ENCODE measurements at places on chromosomes 1 and 21.

DNA sequence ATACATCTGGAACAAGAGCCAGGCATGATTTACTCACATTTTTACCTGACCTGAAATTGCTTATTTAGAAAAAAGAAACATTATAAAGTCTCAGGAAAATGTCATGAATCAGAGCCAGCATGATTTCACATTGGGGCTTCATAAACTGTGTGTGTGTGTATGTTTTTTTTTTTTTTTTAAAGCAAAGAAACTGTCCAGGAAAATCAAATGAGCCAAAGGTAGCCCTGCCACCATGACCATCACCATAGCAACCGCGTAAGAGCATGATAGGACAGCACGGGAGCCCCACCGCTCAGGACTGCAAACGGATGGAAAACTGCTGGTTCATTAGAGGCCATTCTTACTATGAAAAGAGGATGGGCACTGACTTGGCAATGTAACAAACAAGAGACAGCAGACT is 139.2 kb downstream of the NTMT2 start:
- DNase-seq = no peak

GRCh38 chr21:43031121-43031619 is 44.5 kb downstream of the CBS start:
- DNase-seq = no peak

DNA sequence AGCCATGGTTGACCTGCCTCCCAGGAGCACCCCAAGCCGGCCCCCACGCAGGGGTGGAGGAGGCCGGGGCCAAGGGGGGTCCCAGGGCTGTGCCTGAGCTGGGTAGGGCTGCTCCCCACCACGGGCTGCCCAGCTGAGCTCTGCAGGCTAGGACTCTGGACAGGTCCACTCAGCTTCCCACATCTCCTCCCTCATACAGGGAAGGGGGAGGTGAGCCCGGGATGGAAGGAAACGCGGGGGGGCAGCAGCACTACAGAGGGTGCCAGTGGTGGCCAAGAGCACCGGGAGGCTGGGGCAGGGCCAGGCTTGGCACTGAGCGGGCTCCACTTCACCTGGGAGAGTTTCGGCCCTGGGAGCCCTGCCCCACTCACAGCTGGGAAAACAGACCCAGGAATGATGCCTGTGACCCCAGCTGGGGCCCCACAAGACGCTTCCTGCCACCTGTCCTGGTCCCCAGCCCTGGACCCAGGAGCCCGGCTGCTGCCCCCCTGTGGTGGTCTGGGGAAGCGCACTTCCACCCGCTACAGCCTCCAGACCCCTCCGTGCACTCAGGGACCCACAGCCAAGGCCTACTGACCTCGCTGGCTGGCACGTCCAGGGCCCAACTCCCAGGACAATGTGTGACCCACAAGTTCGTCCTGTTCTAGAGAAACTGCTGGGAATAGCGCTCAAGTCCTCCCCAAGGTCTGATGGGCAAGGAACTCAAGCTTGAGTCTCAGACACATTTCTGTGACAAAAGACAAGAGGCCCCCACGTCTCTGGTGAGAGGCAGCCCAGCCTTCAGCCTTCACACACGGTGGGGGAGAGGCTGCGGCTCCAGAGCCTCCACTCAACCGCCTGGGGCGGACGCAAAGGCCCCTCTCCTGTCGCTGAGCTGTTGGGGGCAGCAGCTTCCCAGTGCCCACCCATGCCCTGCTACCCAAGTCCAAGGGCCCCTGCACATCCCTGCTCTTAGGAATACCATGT is 3.0 kb downstream of the AURKAIP1 start:
- peak; percentile 34 for DNase-seq

GRCh38 chr21:16366207-16366606 is 636.4 kb downstream of the USP25 start:
- DNase-seq = no peak

- no peak for DNase-seq
Observed at GRCh38 chr1:151478923-151479322, 19.6 kb upstream of the POGZ start.

DNA sequence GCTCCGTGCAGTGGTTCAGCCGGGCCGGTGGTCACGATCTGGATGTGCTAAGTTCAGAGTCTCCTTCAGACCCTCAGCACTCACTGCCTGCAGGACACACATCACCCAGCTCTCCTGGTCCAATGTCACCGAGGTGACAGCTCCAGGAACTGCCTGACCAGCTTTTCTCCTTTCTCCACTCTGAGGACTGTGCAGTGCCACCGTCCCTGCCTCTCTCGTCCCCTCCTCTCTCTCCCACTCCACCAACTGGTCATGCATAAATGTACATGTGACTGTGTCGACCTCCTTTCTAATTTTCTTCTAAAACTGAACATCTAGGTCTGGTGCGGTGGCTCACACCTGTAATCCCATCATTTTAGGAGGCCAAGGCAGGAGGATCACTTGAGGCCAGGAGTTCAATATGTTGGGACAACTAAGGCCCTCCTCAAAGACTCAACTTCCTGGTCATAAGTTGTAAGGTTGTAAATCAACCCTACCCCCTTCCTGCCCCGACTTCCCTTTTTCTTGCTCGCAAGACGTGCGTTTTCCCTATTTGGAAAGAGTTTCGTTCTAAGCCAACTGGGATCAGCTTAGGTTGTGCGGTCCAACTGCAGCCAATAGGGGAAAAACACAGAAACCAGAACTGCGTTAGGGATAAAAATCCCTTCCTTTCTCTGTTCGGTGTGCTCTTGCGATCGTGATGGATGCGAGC is 53.1 kb downstream of the MEGF6 start:
- DNase-seq = no peak

DNA sequence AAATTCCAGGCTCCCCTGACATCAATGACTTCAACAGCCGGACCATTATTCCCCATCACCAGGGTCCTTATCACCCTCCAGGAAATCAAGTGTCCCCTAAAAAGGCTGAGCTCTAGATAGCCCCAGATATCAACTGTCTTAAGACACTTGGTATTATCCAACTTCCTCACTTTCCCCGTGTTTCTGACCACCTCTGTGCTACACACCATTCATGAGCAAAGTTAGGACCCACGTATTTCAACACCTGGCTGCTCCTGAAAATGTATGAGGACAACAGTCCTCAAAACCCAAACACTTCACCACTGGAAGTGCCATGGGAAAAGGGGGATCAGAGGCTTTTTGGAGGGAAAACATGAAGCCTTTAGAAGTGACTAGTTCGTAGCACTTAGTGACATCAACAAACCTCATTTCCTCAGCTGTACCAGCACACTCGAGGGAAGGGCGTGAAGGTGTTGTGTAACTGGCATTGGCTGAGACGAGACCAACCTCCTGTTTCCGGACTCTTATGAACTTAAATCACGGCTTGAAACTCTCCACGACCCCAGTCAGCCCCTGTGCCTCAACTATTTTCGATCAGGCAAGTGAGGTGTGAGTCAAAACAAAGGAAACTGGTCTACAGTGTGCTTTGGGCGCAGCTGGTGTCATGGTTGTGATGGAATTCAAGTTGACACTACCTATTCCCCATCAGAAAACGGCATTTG is 4.1 kb upstream of the CHD5 start:
- no peak for DNase-seq

GRCh38 chr1:226678701-226679100 is 60.4 kb downstream of the ITPKB start:
- DNase-seq = no peak

DNA sequence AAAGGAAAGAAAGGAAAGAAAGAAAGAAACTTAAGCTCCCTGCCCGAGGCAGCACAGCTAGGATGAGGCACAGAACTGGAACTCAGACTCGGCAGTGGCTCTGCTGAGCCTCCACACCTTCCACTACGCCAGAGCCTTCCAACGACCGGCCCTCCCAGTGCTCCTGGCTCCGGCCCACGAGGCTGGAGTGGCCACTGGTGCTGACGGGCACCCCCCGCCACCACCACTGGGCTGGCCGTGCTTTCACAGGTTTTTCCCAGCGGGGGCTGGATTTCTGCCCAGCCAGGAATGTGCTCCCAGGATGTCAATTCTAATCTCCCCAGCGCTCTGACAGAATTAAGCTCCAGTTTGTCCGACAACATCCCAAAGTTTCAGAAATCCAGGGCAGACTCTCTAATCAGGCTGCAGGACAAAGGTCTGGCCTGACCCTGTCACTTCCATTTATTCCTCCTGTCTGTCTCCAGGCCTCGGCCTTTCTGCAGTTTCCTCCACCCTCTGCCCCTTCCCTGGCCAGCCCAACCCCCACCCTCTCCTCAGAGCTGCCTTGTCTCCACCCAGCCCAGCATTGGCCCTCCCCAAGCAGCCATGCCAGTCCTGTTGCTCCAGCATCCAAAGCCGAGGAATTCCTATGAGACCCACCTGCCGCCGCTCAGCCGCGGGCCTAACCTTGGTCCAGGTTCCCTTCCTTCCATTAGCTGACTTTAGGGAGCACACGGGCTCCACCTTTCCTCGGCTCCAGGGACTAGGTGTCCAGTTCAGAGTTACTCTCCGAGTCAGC is 81.9 kb downstream of the CASZ1 start:
- no peak for DNase-seq

GRCh38 chr21:26550326-26550725 is 22.8 kb downstream of the CYYR1 start:
- no peak for DNase-seq

GRCh38 chr1:60746278-60746791 is 336.0 kb upstream of the NFIA start:
- no peak for DNase-seq

GRCh38 chr1:23657659-23658275 is 33.8 kb upstream of the RPL11 start:
- DNase-seq = no peak

GRCh38 chr21:25313829-25314228 is 293.5 kb downstream of the MRPL39 start:
- no peak for DNase-seq

DNA sequence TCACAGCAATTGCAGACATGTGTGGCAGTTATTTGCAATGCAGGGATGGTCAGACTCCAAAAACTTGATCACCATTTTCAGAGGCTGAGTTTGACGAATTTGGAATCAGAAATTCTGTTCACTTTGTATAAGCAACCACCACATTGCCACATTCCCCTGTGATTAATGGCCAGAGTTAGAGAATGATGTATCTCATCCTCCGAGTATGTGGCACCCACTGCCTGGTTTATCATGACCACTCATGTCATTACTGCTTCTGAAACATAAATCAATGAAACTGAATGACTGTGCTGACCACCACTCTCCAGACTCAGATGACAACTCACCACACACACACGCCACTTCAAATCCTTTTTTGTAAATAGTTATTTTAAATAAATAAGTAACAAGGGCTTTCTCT is 66.6 kb upstream of the CACHD1 start:
- no peak for DNase-seq

DNA sequence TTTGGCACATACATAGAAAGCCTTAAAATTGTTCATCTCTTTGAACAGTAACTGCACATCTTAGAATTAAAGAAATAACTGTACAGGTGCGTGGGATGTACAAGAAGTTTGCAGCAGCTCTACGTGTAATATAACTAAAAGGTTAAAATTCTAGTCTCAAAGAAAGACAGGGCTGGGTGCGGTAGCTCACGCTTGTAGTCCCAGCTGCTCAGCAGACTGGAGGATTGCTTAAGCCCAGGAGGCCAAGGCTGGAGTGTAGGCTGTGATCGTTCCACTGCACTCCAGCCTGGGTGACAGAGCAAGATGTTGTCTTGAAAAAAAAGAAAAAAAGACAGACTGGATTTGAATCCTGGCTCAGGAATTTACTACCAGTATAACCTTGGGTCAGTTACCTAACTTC is 13.4 kb downstream of the PARP1 start:
- no peak for DNase-seq

GRCh38 chr1:34929497-34929852 is at the start of gene DLGAP3:
TSS of gene DLGAP3 (minus strand) at chr1:34929650. CDS start at chr1:34905383, 24,267 bp downstream.
- no peak for DNase-seq

DNA sequence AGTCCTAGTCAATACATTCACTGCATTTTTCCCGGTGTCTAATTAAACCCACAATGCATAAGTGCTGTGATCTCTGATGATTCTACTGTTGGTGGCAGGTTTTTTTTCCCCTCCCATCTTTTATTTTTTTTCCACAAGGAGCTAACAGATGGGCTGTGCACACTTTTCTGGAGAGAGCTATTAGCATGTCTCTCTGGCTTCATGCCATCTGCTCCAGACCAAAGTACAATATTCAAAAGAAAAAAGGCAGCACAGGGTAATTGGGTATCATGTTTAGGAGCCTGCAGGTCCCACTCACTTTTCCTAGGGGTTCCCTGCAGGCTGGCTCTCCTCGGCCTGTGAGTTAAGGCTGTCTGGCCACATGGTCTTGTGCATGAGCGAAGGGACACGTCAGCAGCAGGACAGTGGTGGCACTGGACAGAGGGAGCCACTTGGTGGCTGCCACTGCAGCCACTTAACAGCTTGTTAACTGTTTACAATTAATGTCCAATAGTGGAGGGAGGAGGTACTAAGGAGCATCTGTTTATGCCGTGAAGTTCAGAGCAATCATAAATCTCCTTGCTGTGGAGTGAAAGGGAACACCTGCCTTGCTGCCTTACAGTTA is 53.5 kb upstream of the C8B start:
- DNase-seq = no peak

GRCh38 chr1:9311479-9311878 is 18.8 kb downstream of the SPSB1 start:
- DNase-seq = no peak

GRCh38 chr1:18413541-18414305 is 67.0 kb upstream of the KLHDC7A start:
- no peak for DNase-seq

DNA sequence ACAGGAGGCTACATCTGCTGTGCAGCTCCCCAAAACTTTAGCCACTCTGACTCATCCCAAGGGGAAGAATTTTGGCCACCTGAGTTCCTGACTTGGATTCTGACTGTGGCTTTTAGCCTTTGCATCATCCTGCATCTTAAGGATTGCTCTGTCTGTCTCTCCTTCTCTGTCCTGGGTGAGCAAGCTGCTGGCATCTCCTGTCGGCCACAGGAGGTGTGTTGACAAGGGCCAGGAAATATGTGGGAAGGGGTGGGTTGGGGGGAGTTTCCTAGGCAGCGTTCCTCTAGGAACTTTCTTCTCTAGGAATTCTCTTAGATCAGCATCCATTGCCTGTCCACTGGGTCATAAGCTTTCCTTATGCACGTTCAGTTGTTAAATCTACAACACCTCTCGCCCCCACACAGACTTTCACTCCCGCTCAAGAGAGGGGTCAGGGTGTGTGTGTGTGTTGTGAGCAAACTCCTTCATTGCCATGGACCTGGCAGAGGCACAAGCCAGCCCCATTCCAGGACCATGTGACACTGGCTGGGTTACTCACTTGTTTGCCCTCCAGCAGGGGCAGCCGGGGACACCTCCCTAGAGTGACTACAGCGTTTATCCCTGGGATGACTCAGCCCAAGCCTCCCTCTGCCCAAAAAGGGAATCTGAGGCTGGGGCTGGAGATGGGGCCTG is 145.0 kb upstream of the DUSP10 start:
- no peak for DNase-seq

- DNase-seq = no peak
Observed at GRCh38 chr1:11731691-11732283, 4.1 kb upstream of the AGTRAP start.

- DNase-seq = peak; percentile 72
Observed at GRCh38 chr1:150149271-150150132, at the start of gene PLEKHO1. TSS of gene PLEKHO1 (plus strand) at chr1:150149916. CDS start at chr1:150150258, 342 bp downstream.

DNA sequence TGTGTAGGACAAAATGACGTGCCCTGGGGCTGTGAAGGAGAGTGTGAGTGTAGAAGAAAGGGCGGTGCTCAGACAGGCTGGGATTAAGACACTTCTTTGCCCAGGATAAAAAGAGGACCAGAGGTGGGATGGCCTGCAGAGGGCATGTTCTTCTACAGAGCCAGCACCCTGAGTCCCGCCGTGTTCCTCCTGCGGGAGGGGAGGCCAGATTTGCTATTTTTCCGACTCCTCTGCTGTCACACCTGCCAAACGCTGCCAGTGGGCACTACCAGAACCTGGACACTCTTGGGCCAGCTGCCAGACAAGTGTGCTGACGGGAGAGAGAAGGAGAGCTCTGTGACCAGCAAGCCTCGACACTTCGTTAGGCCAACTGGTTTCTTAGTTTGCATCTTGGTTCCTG is 206.4 kb downstream of the PLD5 start:
- no peak for DNase-seq

All from stimulated activated CD4-positive, alpha-beta T cell treated with anti-CD3 and anti-CD28 coated beads, Interleukin-1b, Interleukin-23, amount 100 ng/mL, for 1 hour (primary cell).